NCI-H460 (cell line): ENCODE measurements at places on chromosomes 6 and 20. TPM values are rescaled to one million over a fixed set of nuclear protein-coding genes. Genes with fewer than 3 reads are reported as not detected.

The C20orf204 gene
- total RNA-seq, result 0.75 and 0.87 TPM in 2 replicates

DNA sequence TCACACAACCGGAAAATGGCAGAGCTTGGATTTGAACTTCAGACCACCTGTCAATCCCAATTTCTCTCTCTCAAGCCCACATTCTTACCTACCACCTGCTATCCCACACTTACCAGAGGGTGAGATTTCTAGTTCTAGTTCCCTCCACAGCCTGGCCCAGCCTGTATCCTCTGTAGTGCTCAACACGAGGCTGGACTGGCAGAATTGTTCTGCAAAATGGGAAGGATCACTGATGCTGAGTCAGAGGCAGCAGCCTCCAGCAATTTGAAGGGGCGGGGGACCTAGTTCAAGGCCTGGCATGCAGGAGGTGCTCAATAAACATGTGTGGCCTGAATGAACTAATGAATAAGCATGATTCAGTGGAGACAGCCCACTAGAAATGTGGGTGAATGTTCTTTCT is 53.6 kb upstream of the TTPAL start:
- no peak for DNase-seq

DNA sequence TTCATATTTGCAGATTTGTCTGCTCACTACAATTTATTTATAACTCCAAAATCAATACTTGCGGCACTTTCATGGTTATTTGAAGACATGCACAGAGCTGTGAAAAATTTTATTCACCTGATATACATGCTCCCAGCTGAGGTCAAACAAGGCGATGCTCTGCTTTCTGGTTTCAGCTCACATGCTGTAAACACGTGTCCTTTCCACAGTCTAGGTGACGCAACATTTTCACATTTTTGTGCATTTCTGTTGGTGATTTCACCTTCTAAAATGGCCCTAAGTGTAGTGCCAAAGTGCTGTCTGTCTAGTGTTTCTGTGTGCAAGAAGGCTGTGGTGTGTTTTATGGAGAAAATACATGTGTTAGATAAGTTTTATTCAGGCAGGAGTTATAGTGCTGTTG is 650.5 kb downstream of the RNF144B start:
- DNase-seq, result no peak

- DNase-seq, result no peak
Measured at GRCh38 chr6:34093206-34093605, 52.7 kb downstream of the GRM4 start.

The MATN4 gene
- total RNA-seq, result not detected in 2 replicates
